ENCODE measurements at places on chromosomes 13 and 19. TPM values are rescaled to one million over a fixed set of nuclear protein-coding genes. Genes with fewer than 3 reads are reported as not detected.

GRCh38 chr19:5141850-5142724 lies 173.2 kb downstream of the KDM4B start:
- no peak for DNase-seq

The AMER2 gene
- 2.0 TPM for total RNA-seq

DNA sequence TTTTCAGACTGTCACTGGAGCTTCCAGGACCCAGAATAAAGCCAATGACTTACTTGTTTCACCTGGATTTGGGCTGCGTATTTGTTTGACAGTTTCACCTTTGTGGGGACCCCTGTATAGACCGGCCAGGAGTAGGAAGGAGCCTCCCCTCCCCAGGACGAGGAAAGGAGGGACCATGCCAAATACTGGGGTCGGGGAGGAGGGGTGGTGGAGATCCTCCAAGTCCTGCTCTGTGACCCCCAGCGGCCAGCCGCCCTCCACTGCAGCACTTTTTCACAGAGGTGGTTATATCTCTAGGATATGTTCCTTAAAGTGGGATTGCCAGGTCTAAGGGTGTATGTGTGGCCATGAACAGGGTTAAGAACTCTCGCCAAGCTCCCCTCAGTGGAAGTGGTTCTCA lies 25.7 kb upstream of the ZNF492 start:
- no peak for DNase-seq

- DNase-seq: no peak
These were observed 79.6 kb downstream of the GGACT start for GRCh38 chr13:100508996-100509395.

- no peak for DNase-seq
These were observed 117.8 kb downstream of the NALCN start for GRCh38 chr13:101298517-101298916.
